ENCODE measurements at places on chromosomes 12 and 14. TPM values are rescaled to one million over a fixed set of nuclear protein-coding genes. Genes with fewer than 3 reads are reported as not detected.

The IGFBP6 gene
- 4.9 TPM for total RNA-seq

DNA sequence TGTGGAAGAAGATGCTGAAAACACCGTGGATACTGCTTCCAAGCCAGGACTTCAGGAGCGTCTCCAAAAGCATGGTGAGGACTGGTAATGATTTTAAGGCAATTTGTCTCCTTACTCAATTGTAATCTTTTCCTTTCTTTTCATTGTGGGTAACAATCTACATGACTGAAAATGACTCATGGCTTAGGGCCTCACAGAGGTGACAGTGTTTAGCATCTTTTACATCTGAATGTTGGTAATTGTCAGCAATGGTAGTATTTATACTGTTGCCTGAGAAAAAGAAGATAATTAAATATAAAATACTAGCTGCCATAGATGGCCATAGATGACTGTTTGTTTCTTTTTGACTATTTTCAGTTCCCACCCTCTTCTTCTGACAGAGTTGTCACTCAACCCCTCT, 31.6 kb downstream of the TULP3 start:
- no peak for DNase-seq

The SLC5A8 gene
- not detected for total RNA-seq

The BIN2 gene
- total RNA-seq, result 64.6 TPM

GRCh38 chr12:42865282-42865681, 275.7 kb upstream of the PRICKLE1 start:
- no peak for DNase-seq

- no peak for DNase-seq
Measured at GRCh38 chr14:54761835-54762234, 140.8 kb downstream of the GCH1 start.

DNA sequence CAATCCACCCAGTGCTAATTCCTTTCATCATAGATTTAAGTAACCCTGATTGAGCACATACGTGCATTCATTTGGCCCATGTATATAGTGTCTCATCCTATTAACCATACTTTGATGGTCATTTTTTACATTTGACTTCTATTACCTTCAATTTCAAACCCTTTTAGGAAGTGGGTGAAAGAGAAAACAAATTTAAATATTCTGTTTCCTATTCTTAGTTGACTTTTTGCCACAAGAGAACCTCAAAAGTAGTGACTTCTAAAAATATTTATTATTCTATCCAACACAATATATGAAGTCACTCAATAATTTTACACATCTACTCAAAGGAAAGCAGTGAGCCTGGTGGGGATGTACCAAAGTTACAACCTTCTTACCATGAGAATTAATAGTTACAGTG, 164.9 kb downstream of the CEP128 start:
- DNase-seq, result no peak

DNA sequence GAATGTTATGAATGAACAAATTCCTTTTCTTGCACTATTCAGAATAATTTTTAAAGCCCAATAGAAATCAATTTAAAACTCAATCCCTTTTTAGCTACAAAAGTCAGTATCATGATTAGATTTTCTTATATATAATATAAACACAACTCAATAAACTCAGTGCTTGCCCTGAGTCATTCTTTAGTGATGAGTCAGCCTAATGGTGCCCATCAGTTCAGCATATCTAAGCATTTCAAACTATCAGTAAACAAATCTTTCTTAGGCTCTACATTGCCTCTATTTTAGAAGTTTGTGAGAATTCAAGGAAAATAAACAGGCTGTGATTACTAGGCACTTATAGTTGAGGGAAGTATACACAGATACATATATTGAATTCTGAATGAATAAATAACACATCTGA, 179.6 kb downstream of the NELL2 start:
- DNase-seq, result no peak

GRCh38 chr12:3712209-3712992, 40.5 kb downstream of the CRACR2A start:
- DNase-seq, result no peak

The SOCS2 gene
- 23.1 TPM for total RNA-seq

DNA sequence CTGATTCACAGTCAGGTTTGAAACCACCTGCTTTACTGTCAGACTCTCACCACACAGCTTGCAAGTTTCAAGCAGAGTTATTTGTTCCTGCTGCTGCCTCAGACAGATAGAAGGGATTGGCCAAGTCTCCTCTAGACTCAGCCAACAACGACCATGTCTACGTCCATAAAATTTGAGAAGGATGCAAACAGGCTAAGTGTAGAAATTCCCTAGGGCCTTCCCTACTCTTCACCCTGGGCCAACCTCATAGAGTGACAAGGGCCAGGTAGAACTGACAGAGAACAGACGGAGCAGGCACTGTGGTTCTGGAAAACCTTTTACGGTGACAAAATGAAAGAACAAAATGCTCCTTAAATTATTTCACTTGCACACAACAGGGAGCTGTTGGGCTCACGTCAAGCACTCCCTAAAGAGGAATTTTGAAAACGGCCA, 39.5 kb downstream of the CLIP1 start:
- no peak for DNase-seq

- no peak for DNase-seq
Measured at GRCh38 chr14:70394674-70395306, 22.1 kb downstream of the SYNJ2BP start.

The RAD51AP1 gene
- total RNA-seq, result 49.7 TPM

- no peak for DNase-seq
Measured at GRCh38 chr12:132685400-132685799, 1.7 kb downstream of the POLE start.

The ASIC1 gene
- 1.1 TPM for total RNA-seq
